ENCODE measurements at places on chromosomes 5 and 9. TPM values are rescaled to one million over a fixed set of nuclear protein-coding genes. Genes with fewer than 3 reads are reported as not detected.

The HAUS6 gene
- 18.3 TPM for polyA plus RNA-seq

The HSD17B3 gene
- 1.2 TPM for polyA plus RNA-seq

The STK32A gene
- polyA plus RNA-seq = 11.6 TPM

- no peak for DNase-seq
Measured at GRCh38 chr9:137462396-137462985, 3.4 kb upstream of the NSMF start.

- DNase-seq = no peak
Measured at GRCh38 chr9:133919253-133920115, 72.6 kb downstream of the VAV2 start.

DNA sequence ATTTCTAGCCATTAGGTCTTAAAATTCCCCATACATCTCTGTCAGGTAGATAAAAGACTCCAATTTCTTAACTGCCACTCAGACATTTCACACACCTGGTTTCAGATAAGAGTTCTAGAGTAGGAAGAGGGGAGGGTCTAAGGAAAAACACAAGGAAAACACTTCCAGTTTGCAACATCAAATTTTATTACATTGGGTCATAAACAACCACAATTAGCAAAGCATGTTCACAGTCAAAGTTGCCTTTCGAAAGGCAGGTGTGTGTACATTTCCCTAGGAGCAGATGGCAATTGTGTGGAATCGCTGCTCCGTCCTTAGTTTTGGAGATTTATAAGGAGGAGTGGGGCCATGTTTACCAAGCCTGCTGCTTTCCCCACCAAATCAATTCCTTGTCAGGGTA, 120.8 kb downstream of the DMRT2 start:
- no peak for DNase-seq

The CCL28 gene
- polyA plus RNA-seq = 3.4 TPM

- no peak for DNase-seq
Measured at GRCh38 chr5:3594510-3595005, 1.1 kb upstream of the IRX1 start.

- no peak for DNase-seq
Measured at GRCh38 chr9:99162759-99163364, 57.9 kb downstream of the TGFBR1 start.

DNA sequence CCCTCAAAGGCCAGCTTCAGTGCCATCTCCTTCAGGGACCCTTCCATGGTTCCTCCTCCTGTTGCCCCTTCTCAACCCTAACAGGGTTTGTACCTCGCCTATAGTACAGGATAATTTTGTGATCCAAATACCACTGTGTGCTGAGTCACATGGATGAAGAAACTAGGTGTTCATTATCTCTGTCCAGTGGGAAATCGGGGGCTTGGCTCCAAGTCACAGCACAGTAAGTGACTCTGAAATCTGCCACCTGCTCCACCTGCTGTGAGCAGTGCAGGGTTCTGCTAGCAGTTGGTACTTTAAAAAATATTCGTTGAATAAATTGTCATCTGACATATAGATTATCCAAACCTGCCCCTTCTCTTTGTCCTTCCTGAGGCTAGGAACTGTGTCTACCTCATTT, 123.2 kb upstream of the OTULINL start:
- DNase-seq = no peak

The PCDHB8 gene
- polyA plus RNA-seq = 1.5 TPM

DNA sequence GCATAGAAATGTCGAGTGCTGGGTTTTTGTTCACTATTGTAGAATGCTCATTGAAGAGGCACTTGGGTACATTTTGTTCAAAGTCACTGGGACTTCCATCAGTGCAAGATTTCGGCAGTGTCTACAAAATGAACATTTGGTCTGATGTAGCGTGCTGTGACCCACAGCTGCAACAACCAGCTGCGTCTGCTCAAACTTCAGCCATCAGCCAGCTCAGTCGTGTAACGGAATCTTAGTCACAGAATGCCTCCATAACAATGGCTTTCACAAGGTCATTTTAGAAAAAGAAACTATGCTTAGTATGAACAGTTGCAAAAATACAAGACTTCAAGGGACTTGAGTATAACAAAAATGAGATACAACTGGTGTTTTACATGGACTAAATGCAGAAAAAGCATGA, 828.1 kb upstream of the GRAMD2B start:
- peak; percentile 41 for DNase-seq

The ZNF354B gene
- 19.2 TPM for polyA plus RNA-seq

GRCh38 chr9:4820168-4820567, 27.4 kb downstream of the RCL1 start:
- DNase-seq = no peak
